Vagina (tissue), 2 donors: ENCODE measurements at places on chromosomes 4 and X.

DNA sequence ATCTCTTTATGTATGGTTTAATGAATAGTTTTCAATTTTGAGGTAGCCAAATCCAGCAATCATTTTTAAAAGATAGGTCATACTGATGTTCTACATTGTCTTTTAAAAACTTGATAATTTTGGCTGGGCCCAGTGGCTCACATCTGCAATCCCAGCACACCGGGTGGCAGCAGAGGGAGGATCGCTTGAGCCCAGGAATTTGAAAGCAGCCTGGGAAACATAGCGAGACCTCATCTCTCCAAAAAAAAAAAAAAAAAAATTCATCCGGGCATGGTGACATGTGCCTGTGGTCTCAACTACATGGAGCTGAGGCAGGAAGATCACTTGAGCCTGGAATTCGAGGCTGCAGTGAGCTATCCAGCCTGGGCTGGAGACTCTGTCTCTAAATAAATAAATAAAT lies 419.8 kb downstream of the GALNTL6 start:
- DNase-seq = no peak

DNA sequence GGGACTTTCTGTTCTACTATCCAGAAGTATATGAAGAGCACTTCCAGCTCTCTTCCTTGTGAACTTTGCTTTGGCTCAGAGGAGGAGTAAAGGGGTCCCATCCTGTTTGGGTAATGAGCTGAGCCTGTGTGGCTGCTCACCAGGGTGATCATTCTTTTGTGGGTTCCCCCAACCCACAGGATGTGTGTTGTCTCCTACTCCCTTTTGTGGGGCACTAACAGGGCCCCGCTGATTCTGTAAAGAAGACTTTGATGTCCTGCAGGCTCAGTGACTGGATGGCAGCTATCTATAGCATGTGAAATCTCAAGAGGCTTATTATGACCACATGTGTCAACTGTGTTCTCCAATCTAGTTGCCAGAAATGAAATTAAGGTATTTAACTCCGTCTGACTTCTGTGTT lies 40.8 kb downstream of the ZNF518B start:
- no peak for DNase-seq

DNA sequence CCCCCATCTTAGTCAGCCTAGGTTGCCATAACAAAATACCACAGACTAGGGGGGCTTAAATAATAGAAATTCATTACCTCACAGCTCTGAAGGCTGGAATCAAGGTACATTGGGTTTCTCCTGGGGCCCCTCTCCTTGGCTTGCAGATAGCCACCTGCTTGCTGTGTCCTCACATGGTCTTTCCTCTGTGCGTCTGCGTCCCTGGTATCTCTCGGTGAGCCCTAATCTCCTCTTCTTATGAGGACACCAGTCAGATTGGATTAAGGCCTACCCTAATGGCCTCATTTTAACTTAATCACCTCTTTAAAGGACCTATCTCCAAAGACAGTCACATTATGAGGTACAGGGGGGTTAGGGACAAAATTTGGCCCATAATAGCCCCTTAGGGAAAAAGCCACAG lies 98.0 kb downstream of the SH3KBP1 start:
- no peak for DNase-seq

GRCh38 chrX:54419559-54420302 lies 20.5 kb upstream of the TSR2 start:
- no peak for DNase-seq

- no peak for DNase-seq
Observed at GRCh38 chr4:102348701-102349100, 3.4 kb upstream of the SLC39A8 start.

DNA sequence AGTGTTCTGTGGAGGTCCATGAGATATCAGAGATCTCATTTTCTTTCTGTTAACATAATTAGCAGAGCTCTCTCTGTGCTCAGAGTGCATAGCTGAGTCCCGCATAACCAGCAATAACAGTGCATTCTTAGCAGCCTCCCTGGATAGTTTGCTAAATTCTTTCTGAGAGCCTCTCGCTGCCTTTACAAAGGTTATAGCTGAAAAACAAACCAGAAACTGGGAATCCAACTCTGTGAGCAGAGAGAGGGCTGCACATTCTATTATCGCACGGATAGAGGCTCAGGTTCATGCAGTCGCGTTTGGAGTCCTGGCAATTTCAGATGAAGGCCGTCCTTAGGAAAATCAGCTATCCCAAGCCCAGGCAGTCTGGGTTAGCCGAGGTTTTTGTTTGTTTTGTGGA lies 1.2 kb downstream of the ENPP6 start:
- DNase-seq = peak; percentile 28

- DNase-seq = no peak
Observed at GRCh38 chr4:186069729-186070128, 773 bp downstream of the TLR3 start.

GRCh38 chr4:113563691-113564378 lies 197.7 kb downstream of the CAMK2D start:
- DNase-seq = no peak
